ENCODE measurements at places on chromosomes 7 and 10. TPM values are rescaled to one million over a fixed set of nuclear protein-coding genes. Genes with fewer than 3 reads are reported as not detected.

Gene GTF2IRD2
- total RNA-seq = 4.1 TPM

Gene HSPA12A
- not detected for total RNA-seq

Gene CCDC136
- 9.6 TPM for total RNA-seq

GRCh38 chr7:22884911-22885788 is 62.5 kb upstream of the TOMM7 start:
- peaks cover 45% of the 10 kb centered on the region for H3K4me1 ChIP-seq
- H3K27ac ChIP-seq = peak overlapping the region; percentile 97
- peak; percentile 36 for DNase-seq
- H3K4me3 ChIP-seq = peak overlapping the region; percentile 53
